Activated CD4-positive, alpha-beta T cell treated with anti-CD3 and anti-CD28 coated beads, Interleukin-2, amount 10 ng/mL, durations not matched to agents 7 days and 5 days (primary cell): ENCODE measurements at places on chromosomes 11 and 22. TPM values are rescaled to one million over a fixed set of nuclear protein-coding genes. Genes with fewer than 3 reads are reported as not detected.

- no peaks in the 10 kb centered on the region for H3K36me3 ChIP-seq
- no peak for DNase-seq
- no peak overlapping the region for H3K4me3 ChIP-seq
Observed at GRCh38 chr11:115459563-115459962, 44.7 kb downstream of the CADM1 start.

DNA sequence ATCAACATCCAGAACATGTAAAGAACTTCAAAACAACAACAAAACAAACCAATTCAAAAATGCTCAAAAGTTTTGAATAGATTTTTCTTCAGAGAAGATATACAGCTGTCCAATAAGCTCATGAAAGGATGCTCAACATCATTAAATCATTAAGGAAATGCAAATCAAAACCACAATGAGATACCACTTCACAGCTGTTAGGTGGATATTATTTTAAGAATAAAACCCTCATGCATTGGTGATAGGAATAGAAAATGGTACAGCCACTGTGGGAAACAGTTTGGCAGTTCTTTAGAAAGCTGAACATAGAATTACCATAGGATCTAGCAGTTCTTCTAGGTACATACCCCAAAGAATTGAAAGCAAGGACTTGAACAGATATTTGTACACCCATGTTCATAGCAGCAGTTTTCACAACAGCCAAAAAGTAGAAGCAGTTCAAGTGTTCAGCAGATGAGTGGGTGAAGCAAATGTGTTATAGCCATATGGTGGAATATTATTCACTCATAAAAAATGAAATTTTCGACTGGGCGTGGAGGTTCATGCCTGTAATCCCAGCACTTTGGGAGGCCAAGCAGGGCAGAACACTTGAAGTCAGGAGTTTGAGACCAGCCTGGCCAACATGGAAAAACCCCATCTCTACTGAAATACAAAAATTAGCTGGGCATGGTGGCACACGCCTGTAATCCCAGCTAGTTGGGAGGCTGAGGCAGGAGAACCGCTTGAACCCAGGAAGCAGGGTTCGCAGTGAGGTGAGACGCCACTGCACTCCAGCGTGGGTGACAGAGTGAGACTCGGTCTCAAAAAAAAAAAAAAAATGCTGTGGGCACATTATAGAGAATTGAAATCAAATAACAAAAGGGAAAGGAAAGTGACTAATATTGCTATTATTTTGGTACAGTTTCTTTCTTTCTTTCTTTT lies 42.9 kb downstream of the CBL start:
- DNase-seq: no peak
- no peaks in the 10 kb centered on the region for H3K27me3 ChIP-seq
- peaks cover 19% of the 10 kb centered on the region for H3K4me1 ChIP-seq
- peaks cover 36% of the 10 kb centered on the region for H3K36me3 ChIP-seq

GRCh38 chr11:114262681-114263512 lies 33.3 kb upstream of the NNMT start:
- peak; percentile 39 for DNase-seq
- H3K36me3 ChIP-seq: no peaks in the 10 kb centered on the region
- H3K4me1 ChIP-seq: peaks cover 12% of the 10 kb centered on the region
- H3K27ac ChIP-seq: no peak overlapping the region

DNA sequence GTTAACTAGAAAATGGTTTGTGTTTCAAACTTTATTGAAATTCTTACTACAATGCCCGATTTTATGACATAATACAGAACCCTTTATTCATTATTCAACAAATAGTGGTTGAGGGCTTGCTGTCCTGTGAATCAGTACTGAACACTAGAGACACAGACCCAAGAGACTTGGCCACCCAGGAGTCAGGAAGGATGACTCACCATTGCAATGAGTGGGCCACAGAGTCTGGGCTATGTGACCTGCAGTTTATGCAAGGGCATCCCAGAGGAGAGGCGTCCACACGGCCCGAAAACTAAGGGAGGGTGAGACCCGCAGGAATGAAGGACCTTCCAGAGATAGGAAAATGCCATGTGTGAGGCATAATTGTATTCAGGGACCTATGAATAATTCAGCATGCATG lies 143.8 kb upstream of the DDI1 start:
- H3K27me3 ChIP-seq: no peaks in the 10 kb centered on the region
- no peak for DNase-seq
- no peaks in the 10 kb centered on the region for H3K36me3 ChIP-seq
- H3K27ac ChIP-seq: no peak overlapping the region

- no peak overlapping the region for H3K27ac ChIP-seq
- H3K4me3 ChIP-seq: no peak overlapping the region
- peaks cover 2% of the 10 kb centered on the region for H3K4me1 ChIP-seq
- DNase-seq: no peak
Observed at GRCh38 chr22:50046019-50046415, 12.1 kb downstream of the TTLL8 start.

GRCh38 chr22:27632451-27633295 lies 168.9 kb downstream of the MN1 start:
- no peaks in the 10 kb centered on the region for H3K4me1 ChIP-seq
- DNase-seq: no peak
- no peak overlapping the region for H3K4me3 ChIP-seq
- no peaks in the 10 kb centered on the region for H3K27me3 ChIP-seq
- H3K27ac ChIP-seq: no peak overlapping the region

- no peak overlapping the region for H3K4me3 ChIP-seq
- DNase-seq: no peak
Observed at GRCh38 chr22:32849501-32849900, 48.0 kb downstream of the TIMP3 start.

DNA sequence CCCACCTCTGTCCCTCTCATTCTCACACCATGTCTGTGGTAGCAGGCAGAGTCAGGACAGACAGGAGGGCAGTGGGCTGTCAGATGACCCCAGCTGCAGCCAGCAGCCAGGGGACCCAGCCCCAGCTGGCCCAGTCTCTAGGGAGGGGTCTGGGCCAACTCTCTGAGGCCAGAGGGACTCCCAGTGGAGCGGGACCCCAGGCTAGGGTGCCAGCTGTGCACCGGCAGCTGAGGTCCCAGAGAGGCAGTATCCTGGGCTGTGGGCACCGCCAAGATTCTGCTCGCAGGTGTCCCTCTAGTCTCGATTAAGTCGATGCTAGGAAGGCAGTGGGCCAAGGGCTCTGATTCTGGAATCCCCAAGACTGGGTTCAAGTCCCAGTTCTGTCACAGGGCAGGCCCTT lies 16.7 kb upstream of the FADD start:
- H3K4me1 ChIP-seq: peaks cover 4% of the 10 kb centered on the region
- no peaks in the 10 kb centered on the region for H3K36me3 ChIP-seq
- H3K4me3 ChIP-seq: no peak overlapping the region
- no peak for DNase-seq

DNA sequence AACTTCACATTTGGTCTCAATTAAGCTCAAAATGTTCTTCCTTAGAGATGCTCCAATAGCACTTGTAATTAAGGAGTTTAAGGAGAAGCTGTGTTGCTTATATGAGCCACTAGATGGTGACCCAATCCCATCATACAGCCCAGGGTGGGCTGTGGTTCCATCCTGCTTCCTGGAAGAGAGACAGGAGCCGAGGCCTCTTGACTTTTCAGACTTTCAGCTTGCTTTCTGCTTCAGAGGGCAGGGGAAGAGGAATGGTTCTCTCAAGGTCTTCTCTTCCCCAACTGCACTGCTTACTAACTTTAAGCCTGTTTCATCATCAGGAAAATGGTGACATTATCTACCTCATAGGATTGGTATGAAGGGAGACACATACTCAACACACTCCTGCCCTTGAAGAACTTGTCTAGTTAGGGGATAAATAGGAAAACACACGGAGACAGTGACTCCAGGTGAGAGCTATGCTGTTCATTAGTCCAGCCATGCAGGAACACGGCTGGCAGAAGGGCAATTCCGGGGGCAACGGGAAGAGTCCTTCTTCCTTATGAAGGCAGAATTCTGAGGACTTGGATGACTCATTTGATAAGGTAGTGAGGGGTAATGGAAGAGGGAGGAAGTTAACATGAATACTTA lies 20.1 kb downstream of the TMEM218 start:
- no peak for DNase-seq
- no peaks in the 10 kb centered on the region for H3K36me3 ChIP-seq
- H3K27me3 ChIP-seq: no peaks in the 10 kb centered on the region
- H3K4me3 ChIP-seq: no peak overlapping the region
- H3K4me1 ChIP-seq: no peaks in the 10 kb centered on the region
- no peak overlapping the region for H3K27ac ChIP-seq

- no peak overlapping the region for H3K27ac ChIP-seq
- DNase-seq: no peak
- H3K4me1 ChIP-seq: no peaks in the 10 kb centered on the region
Observed at GRCh38 chr22:26342745-26343410, 86.2 kb upstream of the ASPHD2 start.

DNA sequence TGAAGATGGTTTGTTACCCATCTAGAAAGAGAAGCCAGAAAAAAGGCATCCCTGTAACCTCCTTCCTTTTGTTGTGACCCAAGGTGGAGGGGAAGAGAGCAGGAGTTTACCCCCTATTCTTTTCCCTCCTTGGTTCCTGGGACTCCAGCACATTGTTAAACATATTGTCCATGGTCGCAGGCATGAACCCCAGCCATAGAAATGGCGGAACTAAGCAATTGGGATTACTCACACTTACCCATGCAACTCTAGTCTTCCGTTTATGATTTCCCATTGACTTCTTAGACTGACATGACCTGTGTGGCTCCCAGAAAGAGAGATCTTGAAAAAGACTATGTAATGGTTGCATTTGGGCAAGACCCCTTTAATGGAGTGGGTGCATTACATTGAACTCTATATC lies 45.4 kb downstream of the OR4C46 start:
- H3K4me3 ChIP-seq: no peak overlapping the region
- H3K36me3 ChIP-seq: no peaks in the 10 kb centered on the region
- H3K27ac ChIP-seq: no peak overlapping the region
- no peak for DNase-seq
- H3K4me1 ChIP-seq: no peaks in the 10 kb centered on the region
- no peaks in the 10 kb centered on the region for H3K27me3 ChIP-seq

DNA sequence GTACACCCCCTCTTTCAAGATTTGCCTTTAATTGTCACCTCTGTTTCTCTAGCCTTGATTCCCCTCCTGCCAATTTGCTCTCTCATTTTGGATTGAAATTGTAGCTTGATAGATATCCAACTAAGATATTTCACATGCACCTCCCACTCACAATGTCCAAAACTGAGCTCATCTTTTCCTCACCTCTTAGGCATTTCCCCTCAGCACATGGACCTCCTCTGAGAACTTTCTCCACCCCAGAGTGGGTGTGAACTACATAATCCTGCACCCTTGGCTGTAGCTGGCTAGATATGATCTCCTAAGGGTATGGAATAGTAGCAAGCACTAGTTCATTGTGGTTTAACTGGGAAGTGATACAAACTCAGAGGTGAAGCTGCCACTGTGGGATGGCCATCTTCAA lies 91.5 kb upstream of the SESN3 start:
- no peak overlapping the region for H3K27ac ChIP-seq
- DNase-seq: no peak
- peaks cover 4% of the 10 kb centered on the region for H3K27me3 ChIP-seq
- no peak overlapping the region for H3K4me3 ChIP-seq
- H3K4me1 ChIP-seq: peaks cover 3% of the 10 kb centered on the region

Gene PRR33
- total RNA-seq: not detected

Gene NRGN
- 11.6 TPM for total RNA-seq

Gene FGF3
- not detected for total RNA-seq

Gene OR5B21
- total RNA-seq: not detected

Gene HDHD5
- total RNA-seq: 30.9 TPM

Gene C11orf91
- total RNA-seq: 0.27 TPM

Gene ASCL2
- 0.31 TPM for total RNA-seq

Gene OR52N4
- total RNA-seq: 0.89 TPM

Gene OR51B5
- not detected for total RNA-seq

Gene CSF2RB
- 0.67 TPM for total RNA-seq

Gene NCAPH2
- 110 TPM for total RNA-seq

Gene OR5P2
- not detected for total RNA-seq

Gene PUS3
- total RNA-seq: 8.9 TPM

Gene MMP27
- not detected for total RNA-seq

Gene PPP6R3
- total RNA-seq: 124 TPM
